ENCODE measurements at places on chromosomes 12 and 14.

- H3K4me1 ChIP-seq = no peaks in the 10 kb centered on the region
- no peaks in the 10 kb centered on the region for H3K36me3 ChIP-seq
- no peaks in the 10 kb centered on the region for H3K27me3 ChIP-seq
- no peak for DNase-seq
- H3K27ac ChIP-seq = no peak overlapping the region
These were observed 341.8 kb downstream of the GLT1D1 start for GRCh38 chr12:129195081-129195480.

DNA sequence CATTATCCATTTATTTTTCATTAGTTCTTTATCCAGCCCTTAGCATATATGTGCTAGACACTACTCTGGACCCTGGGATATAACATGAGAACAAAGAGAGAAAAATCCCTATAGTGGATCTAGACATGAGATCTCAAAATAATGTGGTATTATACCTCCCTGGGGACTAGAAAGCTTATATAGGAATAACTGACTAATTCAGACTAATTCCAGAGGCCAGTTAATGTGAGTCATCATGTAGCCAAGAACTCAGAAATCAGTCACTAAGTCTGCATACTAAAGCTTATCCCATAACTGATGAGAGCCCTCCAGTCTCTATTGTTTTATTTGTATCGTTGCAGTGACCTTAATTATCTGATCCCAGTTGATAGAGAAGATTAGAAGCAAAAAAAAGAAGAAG lies 267.1 kb upstream of the RGS6 start:
- H3K36me3 ChIP-seq = peaks cover 4% of the 10 kb centered on the region
- no peaks in the 10 kb centered on the region for H3K4me1 ChIP-seq
- H3K27ac ChIP-seq = no peak overlapping the region
- DNase-seq = no peak

DNA sequence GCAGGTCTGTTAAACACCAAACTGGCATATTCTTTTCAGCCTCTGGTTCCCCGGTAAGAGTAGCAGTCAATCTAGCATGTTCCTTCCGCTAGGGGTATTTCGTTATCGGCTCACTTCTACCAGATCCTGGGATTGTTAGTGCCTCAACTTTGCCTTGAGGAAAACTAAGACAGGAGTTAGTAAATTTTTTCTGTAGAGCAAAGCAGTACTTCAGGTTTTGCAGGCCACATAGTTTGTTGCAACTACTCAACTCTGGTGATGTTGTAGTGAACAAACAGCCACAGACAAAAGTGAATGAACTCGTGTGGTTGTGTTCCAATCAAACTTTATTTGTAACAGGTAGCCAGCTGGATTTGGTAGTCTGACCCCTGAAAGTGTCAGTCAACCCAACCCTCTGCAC lies 6.3 kb upstream of the CDH24 start:
- H3K27ac ChIP-seq = no peak overlapping the region
- H3K4me1 ChIP-seq = peaks cover 6% of the 10 kb centered on the region
- DNase-seq = no peak
- no peak overlapping the region for H3K4me3 ChIP-seq
- H3K27me3 ChIP-seq = no peaks in the 10 kb centered on the region

GRCh38 chr14:76133103-76133502 lies 18.6 kb upstream of the GPATCH2L start:
- H3K4me1 ChIP-seq = no peaks in the 10 kb centered on the region
- peak; percentile 56 for DNase-seq
- H3K4me3 ChIP-seq = no peak overlapping the region
- H3K27ac ChIP-seq = no peak overlapping the region

DNA sequence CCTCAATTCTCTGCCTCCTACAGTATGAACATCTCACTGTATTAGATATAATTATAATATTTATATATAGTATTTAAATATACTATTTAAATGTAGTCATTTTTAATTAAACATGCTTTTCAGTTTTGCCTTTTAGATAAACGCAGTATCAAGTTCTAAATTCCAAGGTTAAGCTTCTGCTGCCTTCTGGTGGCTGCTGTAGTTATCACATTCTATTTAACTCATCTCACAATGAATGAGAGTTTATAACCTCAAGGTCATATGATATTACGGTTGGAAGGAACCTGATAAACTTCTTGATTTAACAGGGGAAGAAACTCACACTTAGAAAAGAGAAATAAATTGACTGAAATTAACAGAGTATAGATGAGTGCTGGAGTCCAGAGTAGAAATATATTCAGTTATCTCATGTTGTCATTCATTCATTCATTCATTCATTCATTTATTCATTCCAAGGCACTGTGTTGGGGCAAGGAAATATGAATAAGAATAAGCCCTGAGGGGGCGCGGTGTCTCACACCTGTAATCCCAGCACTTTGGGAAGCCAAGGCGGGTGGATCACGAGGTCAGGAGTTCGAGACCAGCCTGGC lies 31.9 kb downstream of the GUCY2C start:
- H3K4me1 ChIP-seq = no peaks in the 10 kb centered on the region
- H3K27me3 ChIP-seq = no peaks in the 10 kb centered on the region
- peak; percentile 49 for DNase-seq
- H3K36me3 ChIP-seq = no peaks in the 10 kb centered on the region

- no peaks in the 10 kb centered on the region for H3K27me3 ChIP-seq
- no peaks in the 10 kb centered on the region for H3K4me1 ChIP-seq
- no peaks in the 10 kb centered on the region for H3K36me3 ChIP-seq
These were observed 30.5 kb upstream of the MAX start for GRCh38 chr14:65132855-65133254.

- H3K4me1 ChIP-seq = peaks cover 3% of the 10 kb centered on the region
- peaks cover 6% of the 10 kb centered on the region for H3K27me3 ChIP-seq
- H3K4me3 ChIP-seq = no peak overlapping the region
- no peak overlapping the region for H3K27ac ChIP-seq
- DNase-seq = peak; percentile 60
These were observed 326.3 kb downstream of the BMP4 start for GRCh38 chr14:53630336-53630735.

- H3K27me3 ChIP-seq = no peaks in the 10 kb centered on the region
These were observed 8.3 kb downstream of the TNFRSF1A start for GRCh38 chr12:6333566-6333965.

DNA sequence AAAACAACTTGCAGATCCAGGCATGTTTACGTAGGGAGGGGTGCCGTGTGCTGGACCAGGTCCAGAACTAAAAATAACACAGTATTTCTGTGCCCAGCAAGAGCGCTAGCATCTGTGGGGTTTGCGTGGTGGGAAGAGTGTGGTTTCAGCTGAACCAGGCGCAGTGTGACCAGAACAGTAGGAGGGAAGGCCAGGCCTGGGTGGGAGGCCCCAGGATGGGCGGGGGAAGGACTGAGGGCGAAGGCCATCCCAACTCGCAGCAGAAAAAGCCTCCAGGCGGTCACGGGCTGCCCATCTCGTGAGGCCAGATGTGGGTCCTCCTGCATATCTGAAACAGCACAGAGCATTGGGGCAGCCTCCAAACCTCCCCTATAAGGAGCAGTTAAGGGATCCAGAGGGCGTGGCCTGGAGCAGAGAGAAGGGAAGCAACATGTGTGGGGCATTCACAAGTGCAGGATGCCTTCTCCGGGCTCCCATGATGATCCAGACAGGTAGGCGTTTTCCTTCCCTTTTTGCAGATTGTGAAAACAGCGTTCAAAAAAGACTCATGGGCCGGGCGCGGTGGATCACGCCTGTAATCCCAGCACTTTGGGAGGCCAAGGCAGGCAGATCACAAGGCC lies 17.8 kb upstream of the CD9 start:
- H3K27me3 ChIP-seq = no peaks in the 10 kb centered on the region
- no peak overlapping the region for H3K4me3 ChIP-seq
- H3K36me3 ChIP-seq = no peaks in the 10 kb centered on the region
- H3K4me1 ChIP-seq = peaks cover 45% of the 10 kb centered on the region

GRCh38 chr14:105413544-105413886 lies 6.1 kb upstream of the MTA1 start:
- H3K27ac ChIP-seq = no peak overlapping the region
- peaks cover 32% of the 10 kb centered on the region for H3K27me3 ChIP-seq
- H3K4me3 ChIP-seq = no peak overlapping the region
- H3K36me3 ChIP-seq = no peaks in the 10 kb centered on the region

- no peak for DNase-seq
- H3K27ac ChIP-seq = no peak overlapping the region
- peaks cover 6% of the 10 kb centered on the region for H3K27me3 ChIP-seq
- no peak overlapping the region for H3K4me3 ChIP-seq
These were observed 7.1 kb downstream of the LTBP2 start for GRCh38 chr14:74604911-74605310.

DNA sequence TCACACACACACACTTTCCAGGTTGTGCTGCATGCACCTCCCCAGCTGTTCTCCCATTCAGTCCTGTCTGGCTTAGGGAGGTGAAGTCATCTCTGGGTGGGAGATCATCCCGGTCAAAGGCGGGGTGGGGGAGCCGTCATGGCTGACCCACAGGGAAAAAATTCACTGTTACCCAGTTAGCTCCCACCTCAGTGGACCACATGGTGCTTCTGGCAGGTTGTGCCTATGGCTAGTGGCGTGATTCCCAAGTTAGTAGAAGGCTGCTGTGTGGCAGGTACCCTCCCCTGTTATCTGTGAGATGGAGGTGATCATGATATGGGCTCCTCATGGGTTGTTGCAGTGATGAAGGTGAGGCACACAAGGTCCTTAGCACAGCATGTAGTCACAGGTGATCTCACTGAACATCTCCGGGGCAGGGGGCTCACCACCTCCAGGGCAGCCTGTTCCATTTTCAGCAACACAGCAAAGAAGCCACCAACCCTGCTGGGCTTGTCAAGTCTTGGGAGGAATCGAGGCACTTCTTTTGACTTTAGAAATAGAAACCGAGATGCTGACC lies 154.9 kb upstream of the CCND2 start:
- no peak for DNase-seq
- H3K36me3 ChIP-seq = no peaks in the 10 kb centered on the region
- H3K4me3 ChIP-seq = no peak overlapping the region
- H3K27ac ChIP-seq = peak overlapping the region; percentile 63
- H3K27me3 ChIP-seq = no peaks in the 10 kb centered on the region
- H3K4me1 ChIP-seq = peaks cover 65% of the 10 kb centered on the region

DNA sequence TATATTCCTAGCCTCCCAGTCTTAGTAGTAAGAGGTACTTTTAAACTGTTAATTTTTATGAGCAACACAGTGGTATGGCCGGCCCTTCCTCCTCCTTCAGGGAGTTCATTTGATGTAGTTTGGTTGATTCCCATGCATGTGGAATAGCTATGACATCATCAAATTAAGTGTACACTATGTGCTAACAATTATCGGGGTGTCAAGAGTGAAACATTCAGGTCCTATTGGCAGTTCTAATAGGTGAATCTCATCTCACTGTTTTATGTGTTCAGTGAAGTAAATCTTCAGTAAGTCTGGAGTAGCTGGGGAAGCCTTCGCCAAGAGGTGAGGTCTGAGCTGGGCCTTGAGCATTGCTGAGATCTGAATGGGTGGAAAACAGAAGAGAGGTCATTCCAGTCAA lies 656.5 kb downstream of the DIO2 start:
- H3K27ac ChIP-seq = no peak overlapping the region
- no peaks in the 10 kb centered on the region for H3K36me3 ChIP-seq
- H3K27me3 ChIP-seq = no peaks in the 10 kb centered on the region

DNA sequence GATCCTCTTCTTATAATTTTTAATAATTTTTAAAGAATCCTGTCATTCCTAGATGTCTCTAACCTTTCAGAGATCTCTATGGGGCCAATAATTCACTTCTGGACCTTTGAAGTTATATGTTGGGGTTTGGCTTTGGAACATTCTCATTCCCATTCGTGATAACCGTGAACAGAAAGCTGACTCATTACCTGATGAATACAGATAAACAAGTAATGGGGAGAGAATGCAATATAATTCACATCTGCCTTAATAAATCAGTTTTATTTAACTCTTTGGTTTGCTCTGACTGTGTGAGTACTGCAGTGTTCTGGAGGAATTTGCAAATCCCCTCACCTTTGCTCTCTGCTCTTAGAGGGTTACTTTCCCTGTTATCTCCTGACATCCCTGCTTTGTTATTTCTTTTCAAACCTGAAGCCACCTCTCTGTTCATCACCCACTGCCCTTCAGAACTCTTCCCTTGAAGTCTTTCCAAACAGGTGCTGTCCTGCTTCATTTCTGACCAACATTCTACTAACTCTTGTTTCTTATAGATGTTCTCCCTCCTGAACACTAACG lies 79.6 kb upstream of the SLC38A2 start:
- no peak overlapping the region for H3K27ac ChIP-seq
- H3K4me1 ChIP-seq = peaks cover 8% of the 10 kb centered on the region
- no peak overlapping the region for H3K4me3 ChIP-seq
- no peak for DNase-seq
- H3K36me3 ChIP-seq = no peaks in the 10 kb centered on the region
- no peaks in the 10 kb centered on the region for H3K27me3 ChIP-seq

- H3K4me3 ChIP-seq = no peak overlapping the region
- H3K27ac ChIP-seq = peak overlapping the region; percentile 31
- no peaks in the 10 kb centered on the region for H3K36me3 ChIP-seq
- H3K27me3 ChIP-seq = no peaks in the 10 kb centered on the region
- DNase-seq = peak; percentile 82
- no peaks in the 10 kb centered on the region for H3K4me1 ChIP-seq
These were observed 9.8 kb upstream of the GNPNAT1 start for GRCh38 chr14:52801014-52801712.

DNA sequence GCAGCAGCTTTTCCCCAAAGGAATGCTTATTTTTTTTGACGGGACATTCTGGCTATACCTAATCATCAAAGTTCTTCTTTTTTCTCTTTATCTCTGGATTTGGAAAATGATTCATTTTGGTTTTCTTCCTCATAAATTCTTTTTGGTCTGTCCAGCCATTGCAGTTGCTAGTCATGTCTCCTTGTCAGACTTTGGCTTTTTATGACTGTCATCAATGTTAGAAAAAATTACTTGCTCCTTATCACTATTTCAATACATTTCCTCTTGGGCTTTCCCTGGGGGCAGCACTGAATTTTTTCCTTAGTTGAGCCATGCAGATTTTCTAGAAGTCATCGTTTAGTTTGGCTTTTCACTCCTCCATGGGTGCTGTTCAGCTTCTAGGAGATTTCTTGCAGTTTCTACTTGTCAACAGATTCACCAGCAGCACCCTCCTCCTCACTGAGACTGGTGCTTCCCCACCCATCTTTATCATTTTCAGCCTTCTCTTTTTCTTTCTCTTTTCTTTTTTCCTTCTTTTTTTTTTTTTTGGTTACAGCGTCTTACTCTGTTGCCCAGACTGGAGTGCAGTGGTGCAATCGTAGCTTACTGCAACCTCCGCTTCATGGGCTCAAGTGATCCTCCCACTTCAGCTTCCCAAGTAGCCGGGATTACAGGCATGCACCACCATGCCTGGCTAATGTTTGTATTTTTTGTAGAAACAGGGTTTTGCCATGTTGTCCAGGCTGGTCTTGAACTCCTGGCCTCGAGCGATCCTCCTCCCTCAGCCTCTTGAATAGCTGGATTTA lies 5.2 kb downstream of the ADIPOR2 start:
- no peaks in the 10 kb centered on the region for H3K27me3 ChIP-seq
- no peak overlapping the region for H3K27ac ChIP-seq
- no peak for DNase-seq
